ENCODE measurements at places on chromosomes 7 and 10.

- DNase-seq: no peak
Observed at GRCh38 chr10:5927306-5927705, 37.3 kb downstream of the FBH1 start.

GRCh38 chr10:21520509-21520908 lies 5.0 kb downstream of the SKIDA1 start:
- no peak for DNase-seq

DNA sequence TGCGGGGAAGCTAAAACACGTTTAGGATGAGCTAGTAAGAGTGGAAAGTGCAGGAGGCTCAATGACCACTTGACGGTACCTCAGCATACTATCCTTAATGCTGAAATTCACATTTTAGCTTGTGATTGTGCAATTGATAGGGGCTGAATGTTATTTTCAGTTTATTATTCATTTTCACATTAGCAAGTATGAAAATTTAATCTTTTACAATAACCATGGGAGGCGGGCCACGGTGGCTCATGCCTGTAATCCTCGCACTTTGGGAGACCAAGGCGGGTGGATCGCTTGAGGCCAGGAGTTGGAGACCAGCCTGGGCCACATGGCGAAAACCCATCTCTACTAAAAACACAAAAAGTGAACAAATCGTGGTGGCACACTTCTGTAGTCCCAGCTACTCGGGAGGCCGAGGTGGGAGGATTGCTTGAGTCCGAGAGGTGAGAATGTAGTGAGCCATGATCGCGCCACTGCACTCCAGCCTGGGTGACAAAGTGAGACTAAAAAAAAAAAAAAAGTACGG lies 22.0 kb upstream of the ANLN start:
- no peak for DNase-seq

- DNase-seq: peak; percentile 69
Observed at GRCh38 chr10:69065406-69066361, 22.2 kb upstream of the SRGN start.

DNA sequence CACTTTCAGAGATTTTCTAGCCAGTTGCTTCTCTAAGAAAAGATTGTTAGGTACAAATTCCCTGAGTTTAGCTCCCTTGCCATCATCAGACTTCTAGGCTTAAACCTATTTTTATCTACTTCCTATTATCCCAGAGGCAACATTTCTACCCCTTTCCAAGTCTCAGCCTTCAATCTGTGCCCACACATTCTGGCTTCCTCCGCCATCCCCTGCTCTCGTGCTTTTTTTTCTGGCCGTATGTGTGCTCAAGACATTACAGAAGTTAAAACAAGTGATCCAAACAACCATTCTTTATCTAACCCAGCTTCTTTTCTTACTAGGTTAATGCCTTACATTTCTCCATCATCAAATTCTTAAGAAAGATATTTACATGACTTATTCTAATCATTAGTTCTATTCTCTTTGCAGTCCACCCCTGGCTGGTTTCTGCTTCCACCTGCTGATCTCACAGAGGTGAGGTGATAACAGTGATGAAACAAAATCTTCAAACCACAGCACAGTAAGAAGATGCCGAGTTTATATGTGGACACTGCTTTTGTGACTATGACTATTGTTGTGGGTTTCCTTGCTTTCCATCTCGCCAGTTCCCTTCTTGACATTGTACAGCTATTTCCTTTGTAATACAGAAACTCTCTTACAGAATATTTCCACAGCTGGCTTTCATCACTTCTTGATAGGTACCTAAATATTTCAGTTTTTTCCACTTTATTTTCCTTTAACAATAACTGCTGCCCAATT lies 18.3 kb upstream of the CDK6 start:
- peak; percentile 41 for DNase-seq

DNA sequence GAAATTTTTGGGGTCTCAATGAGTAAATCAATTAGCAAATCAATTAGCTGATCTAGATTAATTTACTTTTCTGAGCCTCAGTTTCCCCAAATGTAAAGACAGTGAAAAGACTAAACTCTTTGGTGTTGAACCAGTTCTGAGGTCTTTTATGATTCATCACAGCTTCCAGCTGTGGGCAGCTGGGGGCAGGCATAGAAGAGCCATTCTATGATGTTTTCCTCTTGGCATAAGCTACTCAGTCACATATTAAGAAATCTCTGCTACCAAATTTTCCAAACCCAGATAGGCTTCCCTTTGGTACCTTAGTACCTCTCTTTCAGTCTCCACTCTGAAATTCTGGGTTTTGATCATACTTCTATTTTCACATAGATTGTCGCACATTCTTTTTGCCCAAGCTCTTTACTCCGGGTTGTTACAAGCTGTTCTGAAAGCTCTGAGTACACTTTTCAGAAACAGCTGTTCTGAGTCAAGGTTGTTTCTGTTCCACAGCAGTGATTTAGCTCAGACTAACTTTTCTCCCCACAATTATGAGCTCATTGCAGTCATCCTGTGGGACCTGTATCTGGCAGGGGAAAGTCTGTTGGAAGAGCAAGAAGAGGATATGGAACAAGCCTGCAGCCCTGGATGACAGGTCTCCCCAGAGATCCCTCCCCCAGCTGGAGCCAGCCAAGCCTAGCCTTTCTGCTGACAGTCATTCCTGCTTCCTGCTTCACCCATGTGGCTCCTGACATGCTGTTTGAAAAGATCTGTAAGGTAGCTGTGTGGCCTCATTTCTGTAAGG lies 599.6 kb upstream of the GHITM start:
- no peak for DNase-seq

GRCh38 chr7:122412883-122413282 lies 108.3 kb upstream of the FEZF1 start:
- DNase-seq: no peak

GRCh38 chr10:16581202-16581601 lies 59.5 kb upstream of the C1QL3 start:
- DNase-seq: no peak

GRCh38 chr7:43764039-43764761 lies 5.7 kb downstream of the BLVRA start:
- peak; percentile 45 for DNase-seq

DNA sequence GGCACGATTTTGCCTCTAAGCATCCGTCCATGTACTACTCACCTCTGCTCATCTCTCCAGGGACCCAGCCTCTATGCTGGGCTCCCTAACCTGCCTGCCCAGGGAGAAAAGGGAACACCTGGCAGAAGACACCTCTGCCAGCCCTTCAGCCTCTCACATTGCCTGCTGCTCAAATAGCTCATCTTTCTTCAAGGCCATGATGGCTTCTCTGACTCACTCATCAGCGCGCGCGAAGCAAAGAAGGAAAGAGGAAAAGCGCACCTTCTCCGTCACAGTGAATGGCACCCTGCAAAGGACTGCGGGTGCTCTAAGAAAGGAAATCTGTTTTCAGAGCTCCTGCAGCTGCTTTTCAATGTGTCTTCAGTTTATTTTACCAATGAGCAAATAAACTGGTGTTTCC lies 174.0 kb downstream of the PRKAG2 start:
- DNase-seq: no peak

DNA sequence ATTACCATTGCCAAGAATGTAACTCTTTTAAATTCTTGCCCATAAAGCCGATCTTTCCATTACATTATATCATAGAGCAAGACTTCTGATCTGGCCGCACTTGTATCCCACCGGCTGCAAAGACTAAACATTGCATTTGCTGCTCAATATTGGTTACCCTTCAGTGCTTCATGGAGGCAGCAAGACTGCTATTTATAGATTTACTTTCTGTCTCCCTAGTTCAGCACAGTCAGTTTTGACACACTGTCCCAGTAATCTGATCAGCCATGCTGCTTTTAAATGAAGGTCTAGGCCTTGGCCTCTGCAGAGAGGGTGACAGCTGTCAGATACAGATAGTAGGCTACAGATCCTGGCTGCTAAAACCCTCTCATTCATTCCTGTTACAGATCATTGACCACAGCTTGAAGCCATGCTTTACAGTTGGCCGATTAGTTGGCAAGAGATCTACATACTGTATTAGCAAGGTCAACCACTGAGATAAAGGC lies 562.6 kb upstream of the GALNT17 start:
- DNase-seq: no peak

DNA sequence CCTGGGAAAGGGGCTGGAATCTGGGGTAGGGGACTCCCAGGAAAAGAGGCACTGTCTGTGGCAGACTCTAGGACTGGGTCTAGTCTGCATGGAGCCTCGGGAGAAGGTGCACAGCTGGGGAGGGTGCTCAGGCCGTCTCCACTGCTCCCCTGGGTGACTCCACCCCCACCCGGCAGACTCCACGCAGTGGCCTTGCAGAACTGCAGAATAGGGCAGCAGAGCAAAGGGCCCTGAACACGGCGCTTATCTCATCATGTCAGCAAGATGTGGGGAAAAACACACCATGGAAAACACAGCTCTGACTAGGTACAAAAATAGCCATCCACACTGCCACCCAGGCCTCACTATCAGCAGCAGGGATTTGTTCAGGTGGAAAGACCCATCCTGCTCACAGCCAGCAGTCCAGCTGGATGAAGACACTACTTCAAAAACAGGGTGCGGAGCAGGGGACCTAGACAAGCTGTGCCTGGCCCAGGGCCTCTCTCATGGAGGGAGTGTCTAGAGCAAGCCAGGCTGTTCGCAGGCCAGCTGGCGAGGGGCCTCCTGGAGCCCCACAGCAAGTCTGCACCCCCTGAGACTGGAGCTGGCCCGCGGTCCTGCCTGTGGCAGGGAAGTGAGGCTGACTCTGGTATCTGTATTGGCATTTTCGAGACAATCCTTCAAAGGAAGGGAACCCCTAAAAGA lies 11.7 kb downstream of the MAT1A start:
- DNase-seq: no peak

- DNase-seq: no peak
Observed at GRCh38 chr7:153943861-153944260, 108.3 kb upstream of the DPP6 start.

DNA sequence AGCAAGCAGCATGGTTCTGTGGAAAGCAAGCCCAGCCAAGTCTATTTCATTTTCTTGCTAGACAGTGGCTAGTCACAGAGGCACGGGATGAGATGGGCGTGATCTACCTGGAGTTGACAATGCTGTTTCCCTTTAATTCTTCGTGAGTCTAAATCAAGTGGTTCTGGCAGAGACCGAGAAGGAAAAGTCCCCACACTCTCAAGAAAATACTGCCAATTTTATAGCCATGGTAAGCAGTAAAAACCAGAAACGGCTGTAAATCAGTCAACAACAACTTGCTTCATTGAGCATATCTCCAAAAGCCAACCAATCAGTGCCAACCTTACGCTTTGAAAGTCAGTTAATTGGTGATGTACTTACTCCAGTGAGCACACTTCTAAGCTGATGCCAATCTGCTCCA lies 223.4 kb downstream of the SEC23IP start:
- no peak for DNase-seq

GRCh38 chr7:125561006-125561405 lies 631.4 kb upstream of the POT1 start:
- no peak for DNase-seq

DNA sequence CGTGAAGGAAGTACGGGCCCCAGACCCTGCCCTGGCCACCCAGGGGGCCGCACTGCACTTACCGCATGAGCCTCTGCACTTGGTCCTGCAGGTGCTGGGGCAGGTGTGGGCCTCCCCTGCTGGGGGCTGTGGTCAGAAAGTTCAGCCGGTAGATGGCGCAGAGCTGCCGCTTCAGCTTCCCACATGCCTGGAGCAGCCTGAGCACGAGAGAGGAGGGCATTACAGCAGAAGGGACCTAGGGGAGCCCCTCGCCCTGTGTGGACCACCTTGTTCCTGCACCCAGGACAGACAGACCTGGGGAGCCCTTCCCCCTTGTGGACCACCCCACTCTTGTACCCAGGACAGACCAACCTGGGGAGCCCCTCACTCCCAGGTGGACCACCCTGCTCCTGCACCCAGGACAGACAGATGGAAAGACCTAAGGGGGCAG lies 8.7 kb upstream of the PYROXD2 start:
- DNase-seq: no peak

DNA sequence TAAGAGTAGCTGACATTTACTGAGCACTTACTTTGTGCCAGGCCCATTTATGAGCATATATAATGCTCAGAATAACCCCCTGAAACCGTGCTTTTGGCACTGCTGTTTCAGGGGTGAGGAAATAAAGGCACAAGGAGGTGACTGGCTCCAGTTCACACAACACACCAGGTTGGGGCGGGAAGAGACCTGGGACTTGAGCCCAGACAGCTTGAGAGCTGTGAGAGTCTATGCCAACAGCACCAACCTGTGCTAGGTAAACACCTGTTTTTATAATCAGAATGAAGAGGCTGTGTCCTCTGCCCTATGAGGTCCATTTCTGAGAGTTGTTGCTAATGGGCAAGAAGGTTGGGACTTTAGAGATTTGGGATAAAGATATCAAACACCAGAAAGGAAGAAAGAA lies 8.8 kb upstream of the AZGP1 start:
- no peak for DNase-seq

- no peak for DNase-seq
Observed at GRCh38 chr7:94996369-94996768, 89.0 kb downstream of the PPP1R9A start.

DNA sequence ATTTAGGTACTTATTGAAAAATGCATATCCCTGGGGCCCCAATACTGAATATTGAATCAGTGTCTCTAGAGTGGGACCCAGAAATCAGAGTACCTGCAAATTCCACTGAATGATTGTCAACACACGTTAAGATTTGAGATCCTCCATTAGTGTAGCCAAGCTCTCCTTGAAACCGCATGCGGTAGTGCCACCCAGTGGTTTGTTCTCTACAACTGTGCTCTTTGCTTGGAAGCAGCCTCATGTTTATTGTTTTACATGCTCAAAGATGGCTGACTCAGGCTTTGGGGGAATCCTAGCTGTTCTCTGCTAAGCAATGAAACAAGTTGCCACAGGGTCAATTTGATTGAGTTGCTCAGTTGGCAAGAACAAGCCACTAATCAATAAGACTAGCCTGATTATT lies 340.2 kb upstream of the CELF2 start:
- peak; percentile 18 for DNase-seq

GRCh38 chr10:1120801-1121211 lies 64.6 kb downstream of the WDR37 start:
- no peak for DNase-seq

DNA sequence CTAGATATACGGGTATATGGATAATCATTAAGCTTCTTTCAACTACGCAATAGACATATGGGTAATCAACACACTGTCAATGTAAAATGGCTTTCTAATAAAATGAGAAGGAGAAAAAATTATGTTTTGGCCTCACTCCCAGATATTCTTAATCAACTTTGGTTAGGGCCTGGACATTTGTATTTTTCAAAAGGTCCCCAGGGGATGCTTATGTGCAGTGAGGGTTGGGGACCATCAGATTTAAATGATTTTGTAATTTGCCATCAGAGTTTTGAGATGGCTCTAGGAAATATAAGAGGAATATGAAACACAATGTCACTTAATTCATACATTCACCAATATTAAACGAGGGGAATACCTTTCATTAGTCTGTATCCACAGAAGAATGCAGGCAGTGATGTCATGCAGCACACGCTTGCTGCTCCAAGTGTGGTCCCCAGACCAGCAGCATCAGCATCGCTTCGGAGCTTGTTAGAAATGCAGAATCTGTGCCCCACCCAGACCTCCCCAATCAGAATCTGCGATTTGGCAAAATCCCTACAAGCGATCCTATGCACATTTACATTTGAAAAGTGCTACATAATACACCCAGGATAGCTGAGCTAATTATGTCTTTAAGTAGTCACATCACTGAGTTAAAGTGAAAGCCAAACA lies 75.1 kb downstream of the INHBA start:
- DNase-seq: no peak

All from activated naive CD8-positive, alpha-beta T cell treated with anti-CD3 and anti-CD28 coated beads for 36 hours (primary cell).